NCI-H345 (cell line): ENCODE measurements at places on chromosomes 11 and 22.

DNA sequence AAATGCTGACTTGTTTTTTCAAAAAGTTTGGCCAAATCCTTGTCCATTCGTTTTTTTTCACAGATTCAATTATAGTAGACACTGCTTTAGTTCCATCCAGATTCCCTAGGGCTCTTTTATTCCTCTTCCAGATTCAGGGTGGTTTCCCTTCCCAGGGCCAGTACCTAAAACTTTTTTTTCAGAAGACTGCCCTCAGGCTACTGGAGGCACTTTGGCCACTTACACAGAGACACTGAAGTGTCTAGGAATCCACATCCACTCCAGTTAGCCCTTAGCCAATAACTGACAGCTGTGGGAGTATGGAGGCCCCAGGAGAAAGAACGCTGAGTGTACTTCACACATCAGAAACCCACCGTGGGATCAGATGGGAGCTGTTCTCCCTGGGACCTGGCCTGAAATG is 77.3 kb downstream of the CCDC34 start:
- DNase-seq, result no peak

GRCh38 chr11:26187639-26188038 is 144.3 kb upstream of the ANO3 start:
- no peak for DNase-seq

GRCh38 chr22:44952863-44953746 is 56.7 kb downstream of the PHF21B start:
- no peak for DNase-seq

DNA sequence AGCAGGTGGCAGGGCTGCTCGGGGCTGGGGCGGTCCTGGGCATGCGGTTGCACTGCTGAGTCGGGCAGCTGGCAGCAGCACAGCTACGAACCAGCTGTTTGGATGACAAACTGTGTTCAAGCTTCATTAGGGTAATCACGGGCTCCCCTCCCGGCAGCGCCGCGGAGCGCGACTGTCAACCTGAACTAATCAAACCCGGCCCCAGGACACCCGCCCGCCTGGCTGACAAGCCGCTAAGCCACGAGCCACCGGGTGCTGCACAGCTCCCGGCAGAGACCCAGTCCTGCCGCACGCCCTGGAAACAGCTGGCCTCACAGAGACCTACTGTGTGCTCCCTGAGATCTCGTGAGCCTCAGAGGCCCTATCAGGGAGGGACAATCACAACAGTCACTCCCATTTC is 60.6 kb upstream of the TCF20 start:
- DNase-seq, result peak; percentile 60

DNA sequence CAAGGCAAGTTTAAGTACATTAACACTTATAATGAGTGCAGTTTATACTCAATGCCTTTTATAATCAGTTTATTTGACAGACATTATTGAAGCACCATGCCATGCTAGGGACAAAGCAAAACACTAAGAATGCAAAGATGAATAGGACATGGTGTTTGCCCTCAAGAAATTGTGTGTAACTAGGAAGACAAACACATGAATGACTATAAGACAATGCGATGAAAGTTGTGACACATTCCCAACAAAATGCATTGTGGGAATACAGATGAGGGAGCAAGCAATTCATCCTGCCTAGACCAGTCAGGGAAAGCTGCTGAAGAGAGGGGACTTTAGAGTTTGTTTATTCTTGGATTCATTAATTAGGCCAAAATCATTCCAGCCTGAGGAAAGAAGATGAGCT is 133.8 kb upstream of the TRPC6 start:
- DNase-seq, result no peak

DNA sequence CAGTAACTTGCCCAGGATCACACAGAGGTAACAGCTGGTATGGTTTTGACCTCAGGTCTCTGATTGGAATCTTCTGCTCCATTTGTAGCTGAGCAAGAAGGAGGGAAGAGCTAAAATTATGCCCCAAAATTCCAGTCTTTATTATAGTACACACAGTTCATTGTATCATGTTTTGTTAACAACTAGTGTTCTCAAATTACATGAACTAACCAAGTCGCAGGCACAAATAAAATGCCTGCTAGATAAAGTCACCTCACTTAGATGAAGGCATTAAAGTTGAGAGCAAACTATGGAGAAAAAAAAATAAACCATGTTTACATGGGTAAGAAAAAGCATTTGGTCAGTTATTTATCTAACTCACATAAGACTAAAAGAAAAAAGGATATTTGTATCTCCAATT is 58.8 kb downstream of the PDGFD start:
- no peak for DNase-seq

DNA sequence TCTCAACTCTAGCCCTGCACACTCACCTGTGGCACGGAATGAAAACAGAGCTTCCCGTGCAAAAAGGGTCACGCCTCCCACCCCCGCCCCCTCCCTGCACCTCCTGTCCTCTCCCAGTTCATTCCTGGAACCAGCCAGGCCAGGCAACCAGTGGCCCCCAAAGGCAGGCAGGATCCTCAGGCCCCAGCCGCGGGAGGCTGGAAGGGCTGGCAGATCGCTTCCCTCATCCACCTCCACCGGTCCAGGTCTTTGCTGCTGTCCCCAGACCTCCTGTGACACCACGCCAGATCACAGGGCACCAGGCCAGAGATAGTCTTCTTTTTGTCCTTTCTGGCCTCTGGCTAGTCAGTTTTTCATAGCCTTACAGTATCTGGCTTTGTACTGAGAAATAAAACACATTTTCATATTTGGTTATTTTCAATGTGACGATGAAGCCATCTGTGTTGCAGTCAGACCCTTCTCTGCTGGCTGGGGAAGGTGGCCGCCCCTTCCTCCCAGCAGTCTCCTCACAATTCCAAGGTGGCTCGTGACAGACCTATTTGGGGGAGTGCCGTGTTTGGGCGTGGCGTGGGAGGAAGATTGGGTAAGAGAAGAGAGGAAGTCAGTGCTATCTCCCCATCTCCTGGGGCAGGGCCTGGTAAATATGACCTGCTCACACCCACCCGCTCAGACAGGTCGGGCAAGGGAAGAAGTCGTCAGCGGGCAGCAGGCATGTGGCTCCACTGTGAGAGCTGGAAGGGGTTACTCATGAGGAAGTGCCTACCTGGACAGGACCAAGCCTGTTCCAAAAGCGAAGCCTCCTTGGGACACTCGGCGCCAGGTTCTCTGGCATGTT is 9.1 kb downstream of the SSH3 start:
- DNase-seq, result no peak

DNA sequence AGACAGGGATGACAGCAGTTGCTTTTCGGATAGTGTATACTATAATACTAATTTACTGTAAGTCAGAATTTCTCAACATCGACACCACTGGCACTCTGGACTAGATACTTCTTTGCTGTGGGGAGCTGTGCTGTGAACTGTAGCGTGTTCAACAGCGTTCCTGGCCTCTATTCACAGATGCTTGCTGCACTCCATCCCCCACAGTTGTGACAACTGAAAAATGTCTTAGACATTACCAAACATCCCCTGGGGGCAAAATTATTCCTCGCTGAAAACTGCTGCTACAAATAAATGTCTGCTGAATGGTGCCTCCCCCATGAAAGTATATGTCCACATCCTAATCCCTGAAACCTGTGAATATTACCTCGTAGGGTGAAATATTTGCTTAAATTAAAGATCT is 7.5 kb upstream of the SLC15A3 start:
- no peak for DNase-seq

GRCh38 chr11:72816404-72816990 is 2.3 kb downstream of the ATG16L2 start:
- DNase-seq, result no peak

DNA sequence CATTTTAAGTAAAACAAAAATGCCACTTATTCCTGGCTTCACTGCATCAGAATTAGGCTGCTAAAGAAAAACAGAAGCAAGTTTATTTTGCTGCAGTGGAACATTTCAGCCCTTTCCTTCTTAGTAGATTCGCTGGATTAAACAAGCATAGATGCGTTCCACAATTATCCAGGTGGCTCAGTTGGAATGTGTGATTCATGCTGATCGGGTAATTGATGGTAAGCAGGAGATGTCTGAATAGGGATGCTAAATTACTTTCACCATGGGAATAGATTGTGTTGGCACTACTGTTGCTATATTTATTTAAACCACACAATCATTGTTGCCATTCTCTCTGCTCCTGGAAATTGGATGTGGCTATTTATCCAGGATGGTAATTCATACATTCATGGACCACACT is 440.1 kb upstream of the DDI1 start:
- DNase-seq, result no peak

- no peak for DNase-seq
These were observed 38.6 kb downstream of the IGF2 start for GRCh38 chr11:2100361-2101170.

GRCh38 chr22:50074056-50074455 is 11.2 kb downstream of the MLC1 start:
- DNase-seq, result no peak

- DNase-seq, result peak; percentile 44
These were observed 895 bp downstream of the TEAD1 start for GRCh38 chr11:12674936-12675696.

DNA sequence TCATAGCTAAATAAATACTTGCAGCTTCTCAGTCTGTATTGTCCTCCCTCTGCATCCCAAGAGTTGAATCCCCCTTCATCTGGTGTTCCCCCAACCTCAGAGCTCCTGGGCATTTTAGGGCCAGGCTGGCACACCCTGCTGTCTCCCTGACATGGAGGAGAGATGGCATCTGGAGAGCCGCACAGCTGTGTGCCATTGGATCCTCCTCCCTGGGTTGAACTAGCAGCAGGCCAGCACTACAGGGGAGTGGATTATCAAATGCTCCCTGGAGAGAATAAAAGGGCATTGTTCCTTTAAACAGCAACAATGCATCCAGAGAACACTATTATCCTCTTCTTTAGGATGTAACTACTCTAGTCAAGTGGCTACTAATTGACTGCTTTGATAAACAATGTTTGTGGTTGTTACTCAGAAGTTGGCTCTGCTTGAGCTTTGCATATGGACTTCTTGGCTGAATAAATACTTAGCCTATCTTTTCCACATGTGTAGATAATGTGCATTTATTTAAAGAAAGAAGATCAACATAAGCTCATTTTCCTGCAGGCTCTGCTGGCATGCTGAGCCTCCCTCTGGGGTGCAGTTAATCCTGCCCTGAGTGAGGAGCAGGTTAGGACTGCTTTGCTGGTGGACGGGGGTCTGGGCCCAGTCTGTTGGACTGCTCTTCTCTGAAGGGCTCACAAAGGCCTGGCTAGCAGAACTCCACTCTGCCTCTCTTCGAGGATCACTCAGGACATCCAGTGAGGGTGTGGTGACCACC is 897.2 kb downstream of the TBC1D22A start:
- DNase-seq, result peak; percentile 82

DNA sequence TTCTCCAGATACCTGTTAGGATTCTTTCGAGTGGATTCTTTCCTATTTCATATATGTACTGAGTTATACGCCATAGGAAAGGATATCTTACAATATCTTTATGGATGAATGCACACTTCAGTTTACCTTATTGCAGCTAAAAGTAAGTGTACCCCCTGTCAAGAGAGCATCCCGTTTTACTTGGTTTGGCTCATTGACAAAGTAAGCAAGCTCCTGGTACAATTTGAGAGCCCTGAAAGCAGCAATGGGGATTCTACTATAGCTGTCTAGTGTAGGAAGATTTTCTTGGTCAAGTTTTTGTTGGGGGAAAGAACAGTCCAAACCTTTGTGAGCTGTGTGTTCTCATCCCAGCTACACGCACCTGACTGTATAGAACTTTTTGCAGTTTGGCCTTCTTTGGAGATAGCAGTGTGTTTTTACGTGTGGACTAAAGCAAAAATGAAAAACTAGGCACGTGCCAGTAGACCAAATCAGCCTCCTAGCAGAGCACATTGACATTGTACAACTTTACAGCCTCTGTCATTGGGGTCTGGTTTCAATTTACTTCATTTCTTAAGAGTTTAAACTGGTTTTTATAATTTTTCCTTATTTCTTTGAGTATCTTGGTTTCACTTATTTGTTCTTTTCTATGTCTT is 44.0 kb downstream of the PPP6R3 start:
- peak; percentile 24 for DNase-seq

- DNase-seq, result no peak
These were observed 1.2 kb downstream of the MSANTD2 start for GRCh38 chr11:124798991-124799347.

DNA sequence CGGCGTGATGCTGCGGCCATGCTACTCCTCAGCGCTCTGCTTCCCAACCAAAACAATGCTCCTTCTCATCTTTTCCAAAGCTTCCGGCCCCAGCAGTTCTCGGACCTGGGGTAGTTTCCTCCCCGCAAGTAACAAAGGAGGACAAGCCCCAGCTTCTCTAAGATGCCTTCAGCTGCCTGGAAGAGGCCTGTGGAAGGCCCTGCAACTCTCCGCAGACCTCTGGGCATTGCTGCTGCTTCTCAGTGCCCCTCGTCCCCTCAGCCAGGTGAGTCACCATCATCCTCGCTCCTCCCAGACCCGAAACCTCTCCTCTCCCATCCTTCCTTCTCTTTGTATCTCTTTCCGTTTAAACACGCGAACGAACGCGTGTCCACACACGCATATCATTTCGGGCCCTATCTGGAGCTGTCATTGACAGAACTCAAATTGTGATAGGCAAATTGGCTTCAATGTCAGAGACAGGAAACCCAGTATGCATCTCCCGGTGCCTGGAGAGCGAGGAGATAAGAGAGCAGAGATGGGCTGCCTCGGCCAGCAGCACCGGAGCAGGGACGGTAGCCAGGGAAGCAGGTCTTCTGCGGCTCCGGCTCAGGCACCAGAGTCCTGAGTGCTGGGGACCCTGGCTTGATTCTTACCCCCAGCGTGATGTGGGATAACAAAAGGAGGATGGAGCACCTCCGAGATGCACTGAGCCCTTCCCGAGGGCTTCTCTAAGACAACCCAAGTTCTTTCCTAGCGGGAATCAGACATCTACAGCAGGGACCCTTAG is 22.0 kb upstream of the JAM3 start:
- DNase-seq, result no peak

DNA sequence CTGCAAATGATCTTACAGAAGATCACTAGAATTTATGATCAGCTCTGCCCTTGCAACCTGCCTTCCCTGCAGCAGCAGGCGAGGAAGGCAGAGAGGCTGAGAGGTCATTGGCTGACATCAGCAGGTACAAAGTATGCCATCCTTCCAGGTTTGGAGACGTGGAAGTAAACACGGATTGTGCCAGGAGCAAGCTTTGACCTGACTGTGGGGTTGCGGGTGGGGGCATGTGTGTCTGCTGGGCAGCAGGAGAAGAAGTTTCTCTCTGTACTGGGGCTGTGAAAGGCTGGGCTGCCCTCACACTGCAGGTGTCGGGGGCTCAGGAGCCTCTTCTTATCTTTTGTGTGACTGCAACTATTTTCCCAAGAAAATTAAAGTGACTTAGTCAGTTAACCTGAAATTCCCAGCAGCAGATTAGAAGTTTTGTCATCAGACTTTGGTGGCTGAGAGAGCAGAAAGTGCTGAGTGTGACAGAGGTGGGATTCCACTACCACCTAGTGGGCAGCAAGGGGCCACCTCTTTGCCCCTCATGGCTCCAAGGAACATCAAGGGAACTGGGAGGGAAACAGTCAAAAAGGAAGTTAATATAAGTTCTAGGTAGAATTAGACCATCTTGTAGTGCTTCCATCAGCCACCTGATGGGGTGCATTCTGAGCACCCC is 565.9 kb downstream of the ETS1 start:
- DNase-seq, result peak; percentile 6

- DNase-seq, result peak; percentile 68
These were observed 26.5 kb downstream of the SGSM3 start for GRCh38 chr22:40396882-40397281.

GRCh38 chr11:134441281-134441680 is 29.2 kb upstream of the B3GAT1 start:
- no peak for DNase-seq
